Ovary (tissue), 10 donors: ENCODE measurements at places on chromosomes 5 and 9.

DNA sequence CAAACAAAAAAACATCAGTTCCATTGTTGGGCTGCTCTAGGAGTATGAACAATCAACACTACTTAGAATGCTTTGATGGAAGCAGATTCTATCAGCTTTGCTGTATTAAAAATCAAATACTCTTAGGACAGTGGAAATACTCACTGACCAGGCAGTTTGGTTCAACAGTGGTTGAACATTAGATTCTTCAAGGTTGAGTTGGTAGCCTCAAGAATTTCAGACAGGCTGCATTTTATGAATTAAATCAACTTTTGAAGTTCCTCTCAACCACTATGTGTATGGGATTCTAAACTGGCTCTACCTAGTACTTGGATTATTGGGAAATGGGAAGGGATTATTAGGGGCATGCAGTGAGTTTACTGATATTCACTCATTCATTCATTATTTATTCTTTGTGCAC, 35.0 kb downstream of the ACTBL2 start:
- no peak for DNase-seq

GRCh38 chr5:175741556-175741955, 83.7 kb downstream of the HRH2 start:
- no peak for DNase-seq

- no peak for DNase-seq
These were observed 82.1 kb downstream of the C9orf152 start for GRCh38 chr9:110125763-110126351.

- peak; percentile 57 for DNase-seq
These were observed 693 bp downstream of the DPYSL3 start for GRCh38 chr5:147509041-147509709.

DNA sequence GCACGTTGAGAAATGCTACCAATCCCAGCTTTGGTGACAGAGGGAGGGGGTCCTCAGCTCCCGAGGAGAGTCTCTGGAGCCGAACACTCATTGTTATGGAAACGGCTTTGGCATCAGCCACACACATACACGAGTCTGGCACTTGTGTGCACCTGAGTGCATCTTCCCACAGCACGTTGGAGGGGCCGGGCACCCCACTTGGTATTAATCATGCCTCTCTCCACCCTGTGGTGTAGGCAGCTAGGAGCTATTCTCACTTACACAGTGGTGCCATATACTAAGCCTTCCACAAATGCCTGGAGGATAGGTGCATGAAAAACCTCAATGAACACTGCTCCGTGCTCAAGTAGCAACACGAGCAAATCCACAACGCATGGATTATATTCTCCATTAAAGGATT, 133.9 kb upstream of the PANK3 start:
- no peak for DNase-seq

GRCh38 chr9:12722131-12722530, 28.9 kb downstream of the TYRP1 start:
- no peak for DNase-seq

- no peak for DNase-seq
These were observed 110.7 kb upstream of the CNTLN start for GRCh38 chr9:17024129-17024528.

- DNase-seq: no peak
These were observed 169.6 kb downstream of the SLC24A2 start for GRCh38 chr9:19619221-19619620.

GRCh38 chr9:121268851-121269641, 1.1 kb downstream of the GSN start:
- no peak for DNase-seq

GRCh38 chr5:159928122-159928909, 12.0 kb downstream of the ADRA1B start:
- no peak for DNase-seq

DNA sequence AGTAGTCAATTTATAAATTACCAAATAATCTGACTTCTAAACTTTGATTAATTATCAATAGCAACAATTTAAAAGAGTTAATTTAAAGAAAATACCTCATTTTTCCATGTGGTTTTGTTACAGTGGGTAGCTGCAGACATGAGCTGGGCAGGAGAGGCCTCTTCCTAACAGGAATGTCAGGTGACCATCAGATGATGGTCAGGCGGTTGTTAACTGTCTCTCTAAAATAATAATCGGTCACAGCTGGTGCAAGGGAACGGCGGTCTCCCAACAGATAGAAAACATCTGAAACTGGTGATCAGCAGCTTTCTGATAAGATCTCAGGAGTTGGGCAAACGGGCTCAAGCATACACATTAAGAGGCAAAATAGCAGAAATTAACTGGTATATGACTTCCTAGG, 342.7 kb upstream of the CYLC2 start:
- DNase-seq: no peak

DNA sequence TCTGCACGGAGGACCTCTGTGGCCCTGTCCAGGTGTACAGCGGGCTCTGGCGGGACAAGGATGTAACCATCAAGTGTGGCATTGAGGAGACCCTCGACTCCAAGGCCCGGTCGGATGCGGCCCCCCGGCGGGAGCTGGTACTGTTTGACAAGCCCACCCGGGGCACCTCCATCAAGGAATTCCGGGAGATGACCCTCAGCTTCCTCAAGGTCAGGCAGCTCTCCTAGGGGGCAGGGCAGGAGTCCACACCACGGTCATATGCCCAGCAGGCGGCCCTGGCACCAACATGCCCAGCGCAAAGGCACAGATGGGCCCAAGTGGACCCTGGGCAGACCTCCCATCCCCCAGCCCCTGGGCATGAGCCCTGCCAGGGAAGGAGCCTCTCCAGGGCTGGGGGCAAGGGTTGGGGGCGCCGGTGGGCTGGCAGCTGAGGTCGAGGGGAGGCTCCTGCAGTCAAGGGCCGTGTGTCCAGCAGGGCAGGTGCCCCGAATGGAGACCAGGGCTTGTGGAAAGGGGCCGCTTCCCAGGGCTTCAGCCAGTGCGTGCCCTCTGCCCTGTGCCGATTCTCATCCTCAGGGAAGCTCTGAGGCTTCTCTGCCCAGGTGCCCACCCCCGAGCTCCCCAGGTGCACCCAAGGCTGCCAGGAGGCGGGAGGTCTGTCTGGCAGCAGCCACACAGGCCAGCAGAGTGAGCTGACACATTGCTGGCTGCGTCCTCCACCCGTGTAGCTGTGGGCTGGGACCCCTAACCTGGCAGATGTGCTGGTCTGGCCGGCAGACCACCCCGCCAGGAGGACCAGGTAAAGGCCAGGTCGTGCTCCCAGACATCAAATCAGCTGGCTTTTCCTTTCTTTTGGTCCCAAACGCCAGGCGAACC, 10.0 kb downstream of the DIPK1B start:
- DNase-seq: no peak
